Psoas muscle (tissue), 8 donors: ENCODE measurements at places on chromosomes 12 and 14. TPM values are rescaled to one million over a fixed set of nuclear protein-coding genes. Genes with fewer than 3 reads are reported as not detected.

- no peaks in the 10 kb centered on the region for H3K27me3 ChIP-seq
- no peak for DNase-seq
- no peak overlapping the region for H3K27ac ChIP-seq
- H3K36me3 ChIP-seq: no peaks in the 10 kb centered on the region
- H3K4me3 ChIP-seq: no peak overlapping the region
- no peaks in the 10 kb centered on the region for H3K4me1 ChIP-seq
These were observed 25.6 kb downstream of the SINHCAF start for GRCh38 chr12:31300341-31300740.

DNA sequence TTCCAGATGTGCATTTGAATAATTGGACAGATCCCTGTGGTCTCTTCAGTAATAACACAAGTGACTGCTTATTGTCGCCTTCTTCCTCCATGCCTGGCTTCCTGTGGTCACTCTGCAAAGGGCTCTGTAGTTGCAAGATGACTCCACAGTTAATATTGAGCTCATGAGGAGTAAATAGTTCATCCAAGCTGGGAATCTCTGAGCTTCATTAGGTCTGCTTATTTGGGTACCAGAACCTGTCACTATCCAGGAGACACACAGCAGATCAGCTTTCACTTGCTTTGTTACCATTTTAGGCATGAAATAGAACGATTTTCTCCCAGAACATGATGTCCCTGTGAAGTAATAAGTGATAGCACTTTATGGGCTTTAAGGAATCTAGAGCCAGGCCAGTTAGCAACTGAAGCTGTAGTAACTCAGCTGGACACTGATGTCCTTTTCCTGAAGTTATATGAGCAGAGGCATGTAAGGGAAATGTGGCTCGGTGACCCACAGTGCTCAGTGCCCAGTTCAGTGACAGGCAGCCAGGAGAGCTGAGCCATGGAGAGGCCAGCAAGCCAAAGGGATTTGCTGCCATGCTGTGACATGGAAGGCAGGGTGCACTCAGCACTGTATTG lies 50.1 kb downstream of the CRADD start:
- H3K4me3 ChIP-seq: peak overlapping the region; percentile 11
- DNase-seq: peak; percentile 35
- peaks cover 23% of the 10 kb centered on the region for H3K4me1 ChIP-seq
- no peaks in the 10 kb centered on the region for H3K36me3 ChIP-seq
- H3K27me3 ChIP-seq: no peaks in the 10 kb centered on the region

GRCh38 chr14:101110729-101111619 lies 207.5 kb upstream of the RTL1 start:
- no peaks in the 10 kb centered on the region for H3K36me3 ChIP-seq
- no peak overlapping the region for H3K4me3 ChIP-seq
- no peaks in the 10 kb centered on the region for H3K27me3 ChIP-seq

DNA sequence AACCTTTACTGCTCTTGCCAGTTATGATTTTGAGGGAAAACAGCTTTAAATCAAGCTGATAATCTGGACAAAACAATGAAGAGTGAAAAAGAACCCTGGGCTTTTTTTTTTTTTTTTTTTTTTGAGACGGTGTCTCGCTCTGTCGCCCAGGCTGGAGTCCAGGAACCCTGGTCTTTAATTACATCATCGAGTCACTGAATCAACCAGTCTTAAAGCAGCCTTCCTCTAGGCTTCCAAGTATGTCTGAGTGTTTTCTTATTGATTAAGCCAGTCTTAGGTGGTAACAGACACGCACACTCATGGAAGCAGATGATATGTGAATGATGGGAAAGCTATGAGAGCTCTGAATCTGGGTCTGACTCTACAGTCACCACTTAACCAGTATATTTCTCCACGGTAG lies 5.9 kb upstream of the VCPKMT start:
- no peaks in the 10 kb centered on the region for H3K27me3 ChIP-seq
- peaks cover 19% of the 10 kb centered on the region for H3K4me1 ChIP-seq
- no peak overlapping the region for H3K27ac ChIP-seq
- H3K4me3 ChIP-seq: no peak overlapping the region

DNA sequence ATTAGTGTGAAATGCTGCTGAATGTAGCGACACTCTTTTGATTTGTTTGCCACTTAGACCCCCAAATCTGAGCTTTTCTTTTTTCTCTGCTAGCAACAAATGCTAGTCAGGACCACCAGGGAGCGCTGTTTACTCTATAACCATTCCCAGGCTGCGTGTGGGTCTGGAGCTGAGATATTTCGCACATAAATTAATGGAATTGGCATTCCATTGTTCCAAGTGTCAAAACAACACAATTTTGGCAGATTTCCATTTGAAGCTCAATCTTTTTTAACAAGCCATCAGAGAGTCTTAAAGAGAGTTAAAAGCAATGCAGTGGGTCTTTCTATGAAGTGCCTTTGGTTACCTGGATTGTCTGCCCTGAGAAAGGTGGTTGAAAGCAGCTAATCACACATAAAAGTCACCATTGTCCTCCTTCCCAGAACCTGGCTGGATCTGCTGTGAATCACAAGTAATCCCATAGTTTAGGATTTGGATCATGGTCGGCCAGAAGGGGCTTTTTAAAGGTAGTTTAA lies 7.4 kb upstream of the TMEM132C start:
- H3K27me3 ChIP-seq: no peaks in the 10 kb centered on the region
- DNase-seq: no peak
- H3K4me1 ChIP-seq: no peaks in the 10 kb centered on the region
- H3K36me3 ChIP-seq: no peaks in the 10 kb centered on the region
- H3K27ac ChIP-seq: no peak overlapping the region
- no peak overlapping the region for H3K4me3 ChIP-seq

DNA sequence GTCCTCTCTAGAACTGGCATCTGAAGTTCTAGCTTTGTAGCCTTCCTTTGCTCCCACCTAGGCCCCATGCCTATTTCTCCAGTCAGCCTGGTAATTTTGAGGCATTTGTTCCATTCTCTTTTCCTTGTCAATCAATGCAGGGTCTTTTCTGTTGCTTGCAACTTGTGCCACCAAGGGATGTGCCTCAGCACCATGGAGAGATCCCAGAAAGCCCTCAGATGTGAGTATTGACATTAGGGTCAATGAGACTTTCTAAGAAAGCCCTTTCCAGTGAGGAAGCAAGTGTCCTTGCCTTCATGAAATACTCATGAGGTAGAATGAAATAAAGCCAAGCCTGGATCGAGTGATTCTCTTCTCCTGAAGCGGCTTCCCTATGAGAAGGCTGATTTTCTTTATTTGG lies 213.9 kb downstream of the SLC15A4 start:
- H3K4me3 ChIP-seq: no peak overlapping the region
- no peak for DNase-seq
- H3K27me3 ChIP-seq: no peaks in the 10 kb centered on the region
- H3K4me1 ChIP-seq: no peaks in the 10 kb centered on the region

GRCh38 chr12:121799156-121799841 lies 4.5 kb upstream of the SETD1B start:
- peak overlapping the region; percentile 100 for H3K27ac ChIP-seq
- peaks cover 47% of the 10 kb centered on the region for H3K4me1 ChIP-seq
- H3K4me3 ChIP-seq: peak overlapping the region; percentile 86
- H3K27me3 ChIP-seq: no peaks in the 10 kb centered on the region

- no peak overlapping the region for H3K27ac ChIP-seq
- DNase-seq: no peak
- H3K4me1 ChIP-seq: peaks cover 20% of the 10 kb centered on the region
- no peak overlapping the region for H3K4me3 ChIP-seq
- no peaks in the 10 kb centered on the region for H3K27me3 ChIP-seq
- no peaks in the 10 kb centered on the region for H3K36me3 ChIP-seq
These were observed 222.7 kb downstream of the PELI2 start for GRCh38 chr14:56340932-56341331.

GRCh38 chr12:96234591-96235483 lies 40.7 kb downstream of the ELK3 start:
- no peak for DNase-seq
- no peak overlapping the region for H3K4me3 ChIP-seq
- peaks cover 10% of the 10 kb centered on the region for H3K27me3 ChIP-seq
- no peaks in the 10 kb centered on the region for H3K36me3 ChIP-seq
- peaks cover 17% of the 10 kb centered on the region for H3K4me1 ChIP-seq
- H3K27ac ChIP-seq: peak overlapping the region; percentile 36

DNA sequence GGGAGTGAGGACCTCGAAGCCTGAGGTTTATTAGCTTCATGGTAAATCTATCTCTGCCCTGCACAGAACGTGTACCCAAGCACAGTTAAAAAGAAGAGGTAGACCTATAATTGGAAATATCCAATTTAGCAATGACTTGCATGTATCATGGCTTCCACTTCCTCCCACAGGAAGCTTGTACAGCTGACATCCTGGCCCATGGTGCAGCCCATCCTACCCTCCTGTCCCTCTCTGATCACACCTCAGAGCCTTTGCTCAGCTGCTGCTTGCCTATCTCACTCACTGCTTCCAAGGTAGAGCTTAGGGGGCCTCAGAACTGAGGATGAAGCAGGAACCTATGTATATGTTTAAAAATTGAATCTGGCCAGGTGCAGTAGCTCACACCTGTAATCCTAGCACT lies 4.3 kb upstream of the BCDIN3D start:
- DNase-seq: no peak
- H3K4me3 ChIP-seq: no peak overlapping the region
- no peaks in the 10 kb centered on the region for H3K36me3 ChIP-seq
- no peak overlapping the region for H3K27ac ChIP-seq
- peaks cover 5% of the 10 kb centered on the region for H3K4me1 ChIP-seq

- H3K36me3 ChIP-seq: no peaks in the 10 kb centered on the region
- no peaks in the 10 kb centered on the region for H3K27me3 ChIP-seq
These were observed 247.2 kb downstream of the AACS start for GRCh38 chr12:125312471-125312870.

- H3K27me3 ChIP-seq: no peaks in the 10 kb centered on the region
- DNase-seq: no peak
- H3K4me3 ChIP-seq: no peak overlapping the region
These were observed 116.9 kb upstream of the MAP1LC3B2 start for GRCh38 chr12:116442304-116442703.

DNA sequence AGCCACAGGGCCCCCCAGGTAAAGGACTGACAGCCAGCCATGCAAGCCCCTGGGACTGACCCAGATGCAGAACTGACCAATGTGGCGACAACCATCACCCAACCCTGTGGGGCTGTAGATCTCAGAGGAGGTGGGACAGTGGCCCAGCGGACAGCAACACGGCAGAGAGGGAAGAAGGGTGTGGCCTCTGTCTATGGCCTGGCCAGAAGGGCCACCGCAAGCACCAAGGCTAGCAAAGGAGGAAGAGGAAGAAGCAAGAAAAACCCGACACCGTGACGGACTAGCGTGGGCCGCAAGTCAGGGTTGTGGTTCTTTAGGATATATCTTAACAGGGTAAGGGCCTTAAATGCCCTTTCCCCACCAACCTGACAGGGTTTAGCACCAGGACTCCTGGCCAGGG lies 71.2 kb downstream of the ITPK1 start:
- DNase-seq: no peak
- H3K27me3 ChIP-seq: no peaks in the 10 kb centered on the region
- peaks cover 40% of the 10 kb centered on the region for H3K4me1 ChIP-seq
- H3K36me3 ChIP-seq: no peaks in the 10 kb centered on the region
- H3K27ac ChIP-seq: no peak overlapping the region

DNA sequence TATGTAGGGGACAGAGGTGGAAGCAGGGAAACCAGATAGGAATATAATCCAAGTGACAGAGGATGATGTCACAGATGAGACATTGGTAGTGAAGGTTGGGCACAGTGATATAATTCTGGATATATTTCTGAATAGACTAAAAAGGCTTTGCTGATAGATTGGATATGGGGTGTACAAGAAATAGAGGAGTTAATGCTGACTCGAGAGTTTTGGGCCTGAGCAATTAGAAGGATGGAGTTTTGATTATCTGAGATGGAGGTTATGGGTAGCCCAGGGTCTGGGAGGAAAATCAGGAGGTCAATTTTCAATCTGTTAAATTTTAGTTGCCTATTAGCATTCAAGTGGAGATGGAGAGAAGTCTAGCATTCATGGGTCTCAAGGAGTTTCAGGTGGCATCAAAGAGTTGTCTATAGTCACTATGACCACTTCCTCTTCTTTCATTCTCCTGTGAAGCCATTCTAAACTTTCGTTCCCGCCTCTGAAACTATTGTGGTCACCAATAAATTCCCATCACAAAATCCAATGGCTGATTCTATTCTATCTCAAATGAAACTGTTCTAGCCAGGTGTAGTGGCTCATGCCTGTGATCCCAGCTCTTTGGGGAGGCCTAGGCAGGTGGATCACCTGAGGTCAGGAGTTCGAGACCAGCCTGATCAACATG lies 10.6 kb upstream of the ANO6 start:
- no peak for DNase-seq
- no peak overlapping the region for H3K4me3 ChIP-seq
- H3K4me1 ChIP-seq: peaks cover 2% of the 10 kb centered on the region
- H3K27me3 ChIP-seq: no peaks in the 10 kb centered on the region
- H3K27ac ChIP-seq: no peak overlapping the region

DNA sequence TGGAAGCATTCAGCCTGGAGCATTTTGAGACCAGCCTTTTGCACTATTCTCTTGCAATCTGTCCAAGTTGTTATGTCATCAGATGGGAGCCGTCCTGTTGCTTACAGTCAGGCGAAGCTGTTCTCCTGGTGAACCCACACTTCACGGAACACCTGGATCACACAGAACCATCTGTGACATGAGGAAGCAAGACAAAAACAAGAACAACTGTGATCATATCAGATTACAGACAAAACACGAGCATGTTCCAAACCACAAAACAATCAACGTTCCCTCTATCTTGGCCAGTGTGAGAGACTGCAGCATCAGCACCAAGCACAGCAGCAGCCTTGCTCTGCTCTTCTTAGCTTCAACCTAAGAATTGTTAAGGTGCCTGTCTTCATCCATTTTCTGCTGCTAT lies 180.5 kb upstream of the SFSWAP start:
- H3K36me3 ChIP-seq: no peaks in the 10 kb centered on the region
- H3K4me1 ChIP-seq: no peaks in the 10 kb centered on the region
- no peak overlapping the region for H3K27ac ChIP-seq
- no peak for DNase-seq
- H3K4me3 ChIP-seq: no peak overlapping the region
- no peaks in the 10 kb centered on the region for H3K27me3 ChIP-seq

DNA sequence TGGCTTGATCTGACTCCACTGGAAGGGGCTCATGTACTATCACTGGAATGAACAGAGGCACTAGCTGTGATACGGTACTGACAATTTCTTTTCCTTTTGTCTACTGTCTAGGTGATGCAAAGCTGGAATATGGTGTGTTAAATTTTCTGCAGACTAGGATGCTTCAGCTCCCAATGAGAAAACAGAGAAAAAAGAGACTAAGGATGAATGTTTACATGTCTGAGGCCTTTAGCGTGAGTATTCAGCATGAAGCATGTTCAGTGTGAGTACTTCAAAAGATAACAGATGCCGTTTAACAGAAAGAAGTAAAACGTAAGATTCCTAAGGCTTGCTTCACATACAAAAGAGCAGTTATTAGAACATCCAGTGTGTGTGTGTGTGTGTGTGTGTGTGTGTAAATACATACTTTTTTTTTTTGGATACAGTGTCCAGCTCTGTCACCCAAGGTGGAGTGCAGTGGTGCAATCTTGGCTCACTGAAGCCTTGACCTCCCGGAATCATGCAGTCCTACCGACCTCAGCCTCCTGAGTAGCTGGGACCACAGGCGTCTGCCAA lies 92.3 kb upstream of the FERMT2 start:
- H3K36me3 ChIP-seq: peaks cover 29% of the 10 kb centered on the region
- H3K4me1 ChIP-seq: no peaks in the 10 kb centered on the region
- peak overlapping the region; percentile 23 for H3K4me3 ChIP-seq
- DNase-seq: peak; percentile 18
- H3K27ac ChIP-seq: peak overlapping the region; percentile 33

GRCh38 chr14:69129264-69129880 lies 23.5 kb downstream of the DCAF5 start:
- H3K27me3 ChIP-seq: no peaks in the 10 kb centered on the region
- H3K4me3 ChIP-seq: no peak overlapping the region
- peak; percentile 59 for DNase-seq
- no peaks in the 10 kb centered on the region for H3K36me3 ChIP-seq
- H3K4me1 ChIP-seq: peaks cover 56% of the 10 kb centered on the region
- H3K27ac ChIP-seq: peak overlapping the region; percentile 64

The TNS2 gene
- 132 TPM for total RNA-seq

The COCH gene
- 0.88 TPM for total RNA-seq

The TNFAIP2 gene
- 25.7 TPM for total RNA-seq
